ENCODE measurements at places on chromosomes 1 and 21.

GRCh38 chr1:115958866-115959265, 17.4 kb upstream of the SLC22A15 start:
- DNase-seq, result no peak

DNA sequence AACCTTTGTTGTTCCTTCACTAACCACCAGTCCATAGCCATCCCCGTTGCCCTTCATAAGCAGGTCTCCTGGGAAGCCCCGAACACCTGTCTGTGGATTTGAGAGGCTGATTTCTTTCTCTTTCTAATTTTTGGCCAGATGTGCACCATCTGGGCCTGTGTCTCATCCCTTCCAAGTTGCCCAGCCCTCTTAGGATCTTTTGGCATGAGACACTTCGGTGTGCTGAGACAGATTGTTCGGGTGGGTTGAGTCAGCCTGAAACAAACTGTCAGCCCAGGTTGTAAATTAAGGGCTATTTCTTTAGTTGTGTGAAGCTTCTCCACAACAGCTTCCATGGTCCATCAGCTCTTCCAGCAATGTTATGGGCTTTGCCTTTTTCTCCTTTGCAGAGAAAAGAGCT, 1.4 kb upstream of the DNAJC11 start:
- DNase-seq, result no peak

- DNase-seq, result no peak
Measured at GRCh38 chr1:240931031-240931430, 319.1 kb upstream of the GREM2 start.

DNA sequence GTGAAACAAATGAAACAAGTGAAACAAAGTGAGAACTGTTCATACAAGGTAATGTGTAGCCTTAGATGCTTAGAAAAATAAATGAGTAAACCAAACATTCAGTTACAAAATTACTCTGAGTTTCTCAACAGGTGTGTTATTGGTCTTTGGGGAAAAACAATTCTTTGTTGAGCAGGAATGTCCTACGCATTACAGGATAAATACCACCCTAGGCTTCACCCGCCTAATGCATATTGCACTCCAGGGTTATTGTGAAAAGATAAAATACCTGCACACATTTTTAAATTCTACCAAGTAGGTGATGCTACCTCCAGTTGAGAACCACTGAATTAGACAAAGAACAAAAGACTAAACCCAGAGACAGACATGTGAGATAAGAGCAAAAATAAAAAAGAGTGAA, 72.2 kb downstream of the ADAMTS1 start:
- no peak for DNase-seq

GRCh38 chr1:208178091-208178529, 66.1 kb downstream of the PLXNA2 start:
- DNase-seq, result no peak

DNA sequence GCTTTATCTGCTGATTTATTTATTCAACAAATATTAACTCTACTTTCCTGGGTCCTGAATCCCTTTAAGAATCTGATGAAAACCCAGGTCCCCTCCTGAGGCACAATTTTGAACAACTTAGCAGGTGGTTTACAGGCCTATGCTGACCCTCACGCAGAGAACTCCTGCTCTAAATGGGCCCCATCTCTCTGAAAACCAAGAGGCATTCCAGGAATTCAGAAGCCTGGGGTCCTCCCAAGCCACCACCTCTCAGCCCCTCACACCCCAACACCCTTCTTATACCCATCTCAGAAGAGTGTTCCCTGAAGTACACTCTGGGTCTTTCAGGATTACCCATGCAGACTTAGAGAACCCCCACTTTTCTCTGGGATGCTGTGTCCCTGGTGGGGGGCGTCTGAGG, 34.5 kb downstream of the LHX4 start:
- no peak for DNase-seq

- DNase-seq, result peak; percentile 80
Measured at GRCh38 chr21:33947451-33948095, 32.0 kb upstream of the ATP5PO start.

DNA sequence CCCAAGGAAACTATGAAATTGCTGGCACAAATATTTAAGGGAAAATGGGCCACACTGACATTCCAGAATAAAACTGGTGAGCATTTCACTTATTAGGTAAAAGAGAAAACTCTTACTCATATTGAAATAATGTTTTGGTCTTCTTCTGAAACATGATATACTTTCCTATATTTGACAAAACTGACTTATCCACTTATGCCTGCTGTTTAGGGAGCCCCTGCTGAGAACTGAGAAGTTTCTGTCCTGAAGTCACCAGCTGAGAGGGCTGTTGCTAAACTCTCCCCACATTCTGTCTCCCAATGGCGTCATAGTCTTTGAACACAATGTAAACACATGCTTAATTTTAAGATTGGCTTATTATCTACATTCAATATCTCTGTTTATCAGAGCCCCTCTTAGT, 46.8 kb upstream of the ZC3H11B start:
- DNase-seq, result no peak

GRCh38 chr1:174352883-174353608, 94.7 kb upstream of the GPR52 start:
- no peak for DNase-seq

DNA sequence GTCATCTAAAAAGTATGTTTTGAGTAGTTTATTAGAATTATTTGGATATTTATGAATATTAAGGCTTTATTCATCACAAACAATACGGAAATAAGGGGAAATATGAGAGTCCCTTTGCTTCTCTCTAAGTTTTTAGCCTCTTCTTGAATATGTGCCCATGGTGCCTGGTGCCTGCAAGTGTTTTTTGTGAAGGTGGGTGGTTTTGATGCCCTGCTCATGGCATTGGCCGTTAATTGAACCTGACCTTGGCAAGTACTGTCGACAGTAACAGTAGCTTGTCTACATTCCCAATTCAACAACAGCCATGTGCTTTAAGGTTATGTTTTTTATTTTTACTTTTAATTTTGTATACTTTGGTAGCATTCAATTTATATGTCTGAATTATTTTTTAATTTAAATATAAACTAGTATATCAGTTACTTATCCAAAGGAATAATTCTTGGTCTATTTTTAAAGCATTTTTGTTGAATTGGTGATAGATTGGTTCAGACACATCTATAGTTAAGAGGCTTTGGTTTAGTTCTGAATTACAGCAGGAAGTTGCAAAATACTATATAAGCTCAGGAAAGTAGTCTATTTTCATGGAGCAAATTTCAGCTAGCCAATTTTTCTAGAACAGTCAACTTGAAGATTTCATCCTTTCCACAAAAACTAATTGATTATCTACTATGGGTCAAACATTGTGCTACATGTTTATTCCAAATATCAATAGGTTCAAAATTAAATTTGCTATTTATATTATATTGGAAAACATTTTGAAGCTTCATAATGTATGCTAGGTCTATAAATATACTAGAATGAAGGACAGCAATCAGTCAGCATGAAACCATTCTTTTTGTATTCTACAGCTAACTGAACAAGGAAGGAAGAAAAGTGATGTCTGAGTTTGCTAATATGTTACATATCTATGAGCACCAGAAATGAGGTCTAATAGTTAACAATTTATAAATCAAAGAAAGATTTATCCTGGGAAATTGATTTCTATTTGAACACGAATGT, 184.4 kb downstream of the MRPL39 start:
- DNase-seq, result no peak

DNA sequence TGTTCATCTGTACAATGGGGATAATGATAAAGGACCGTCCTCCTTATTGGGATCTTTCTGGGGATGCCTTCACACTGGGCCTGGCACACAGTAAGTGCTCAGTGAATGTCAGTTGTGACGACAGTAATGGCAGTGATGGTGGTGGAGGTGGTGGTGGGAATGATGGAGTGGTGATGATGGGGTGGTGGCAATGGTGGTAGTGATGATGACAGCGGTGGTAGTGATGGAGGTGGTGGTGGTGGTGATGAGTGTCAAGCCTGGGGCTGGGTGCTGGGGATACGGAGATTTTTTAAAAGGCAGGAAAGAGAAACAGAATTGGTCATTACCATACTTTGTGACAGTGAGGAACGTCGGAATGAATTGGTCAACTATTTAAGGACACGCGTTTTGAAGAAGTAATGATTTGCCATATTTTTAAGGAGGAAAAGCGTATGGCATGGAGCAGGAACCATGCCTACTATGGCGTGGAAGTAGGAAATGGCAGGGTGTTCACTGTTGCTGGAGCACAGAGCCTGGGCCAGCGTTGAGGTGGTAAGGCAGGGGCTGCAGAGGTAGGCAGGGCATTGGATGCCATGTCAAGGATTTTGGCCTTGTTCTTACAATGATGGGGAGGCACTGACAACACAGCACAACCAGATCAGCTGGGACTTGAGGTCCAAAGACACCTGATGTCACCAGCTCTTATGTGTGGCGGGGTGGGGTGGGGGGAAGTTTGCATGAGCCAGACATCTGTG, 128.7 kb downstream of the ACTL8 start:
- no peak for DNase-seq

GRCh38 chr1:66333466-66334199, 200.3 kb upstream of the SGIP1 start:
- no peak for DNase-seq

DNA sequence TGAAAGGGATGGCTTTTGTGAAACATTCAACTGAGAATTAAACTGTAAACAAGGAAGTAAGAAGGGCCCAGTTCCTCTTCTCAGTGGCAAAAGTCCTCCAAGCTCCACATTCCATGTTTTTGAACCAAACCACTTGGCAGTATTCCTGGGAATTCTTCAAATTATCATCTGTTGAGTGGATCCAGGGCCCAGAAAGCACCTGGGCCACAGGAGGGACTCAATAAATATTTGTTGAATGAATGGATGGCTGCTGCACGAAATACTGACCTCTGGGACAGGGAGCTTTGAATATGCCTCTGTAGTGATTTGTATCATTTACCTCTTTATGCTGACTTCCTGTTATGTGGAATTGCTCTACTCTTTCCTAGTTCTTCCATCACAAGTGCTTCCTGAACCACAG, 4.7 kb downstream of the SLC35F3 start:
- no peak for DNase-seq

DNA sequence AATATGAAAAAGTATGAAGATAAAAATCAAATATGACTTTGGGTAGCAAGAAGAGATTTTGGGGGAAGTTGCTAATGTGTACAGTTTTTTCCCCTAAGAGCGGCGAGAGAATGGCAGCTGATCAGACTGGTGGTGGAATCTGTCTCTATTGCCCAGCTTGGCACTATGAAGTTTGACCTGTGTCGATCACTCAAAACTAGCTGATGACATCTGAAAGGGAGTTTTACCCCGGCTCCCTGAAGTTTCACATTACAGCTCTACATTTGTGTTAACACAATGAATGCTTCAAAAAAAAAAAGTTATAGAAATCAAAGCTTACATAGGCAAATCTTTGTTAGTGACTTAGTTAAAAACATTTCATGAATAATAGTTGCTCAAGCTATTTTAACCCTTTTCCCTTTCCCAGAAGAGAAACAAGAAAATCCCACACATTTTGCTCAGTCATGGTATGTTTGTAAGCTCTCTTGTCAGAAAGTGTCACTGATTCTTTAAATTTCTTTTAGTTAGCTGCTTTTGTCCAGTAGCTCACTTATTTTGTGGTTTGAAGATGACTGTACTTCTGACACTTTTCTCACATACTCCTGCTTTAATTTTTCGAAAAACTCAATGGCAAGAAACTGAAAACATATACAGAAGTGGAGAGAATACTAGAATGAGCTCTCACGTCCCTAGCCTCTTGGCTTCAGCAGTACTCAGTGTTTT, 41.3 kb downstream of the DYRK1A start:
- DNase-seq, result no peak

GRCh38 chr21:34333121-34333739, 30.6 kb upstream of the KCNE2 start:
- DNase-seq, result no peak

DNA sequence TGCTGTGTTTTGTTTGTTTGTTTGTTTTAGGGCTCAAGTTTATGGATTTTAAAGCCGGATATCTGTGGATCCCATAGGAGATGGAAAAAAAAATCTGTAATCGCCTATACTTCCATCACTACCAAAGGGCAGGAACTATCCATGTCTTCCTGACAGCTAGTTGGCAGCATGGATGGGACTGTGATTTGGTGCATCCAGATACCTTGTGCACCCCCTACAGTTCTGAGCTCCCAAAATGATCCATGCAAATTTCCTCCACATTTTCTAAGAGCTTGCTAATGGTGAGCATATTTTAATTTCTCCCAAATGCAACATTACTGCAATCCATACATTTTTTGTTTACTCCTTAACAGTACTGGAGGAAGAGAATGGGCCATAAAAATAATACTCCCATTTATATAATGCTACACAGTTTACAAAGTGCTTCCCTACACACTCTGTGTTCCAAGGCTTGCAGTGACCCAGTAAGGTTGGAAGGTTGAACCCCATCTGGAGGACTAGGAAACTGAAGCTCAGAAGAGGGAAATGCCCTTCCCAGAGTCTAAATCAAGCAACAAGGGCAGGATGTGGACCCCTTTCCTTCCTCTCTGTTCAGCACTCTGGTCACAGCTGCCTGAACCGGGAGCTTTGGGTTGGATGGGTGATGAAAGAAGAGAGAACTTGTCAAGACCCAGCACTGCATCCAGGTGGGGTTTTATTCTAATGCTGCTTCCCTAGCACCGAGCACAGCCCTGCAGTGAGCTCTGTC, 48.0 kb downstream of the CAPN8 start:
- no peak for DNase-seq

- no peak for DNase-seq
Measured at GRCh38 chr1:31326461-31326860, 29.6 kb downstream of the ZCCHC17 start.

DNA sequence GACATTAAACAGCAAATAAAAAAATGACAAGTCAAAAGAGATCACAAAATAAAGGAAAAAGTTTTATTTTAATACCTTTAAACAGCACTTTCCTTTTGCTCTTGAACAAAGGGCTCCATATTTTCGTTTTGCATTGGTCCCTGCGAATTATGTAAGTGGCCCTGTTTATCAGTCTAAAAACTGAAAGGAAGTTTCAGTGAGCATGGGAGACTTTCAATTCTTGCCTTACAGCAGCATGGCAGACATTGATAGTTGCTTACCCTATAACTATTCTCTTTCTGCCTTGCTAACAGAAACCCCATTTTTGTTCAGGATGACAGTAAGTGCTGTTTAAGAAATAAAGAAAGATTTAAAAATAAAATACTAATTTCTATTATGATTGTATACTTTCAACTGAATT, 5.2 kb upstream of the SH3GLB1 start:
- DNase-seq, result no peak

DNA sequence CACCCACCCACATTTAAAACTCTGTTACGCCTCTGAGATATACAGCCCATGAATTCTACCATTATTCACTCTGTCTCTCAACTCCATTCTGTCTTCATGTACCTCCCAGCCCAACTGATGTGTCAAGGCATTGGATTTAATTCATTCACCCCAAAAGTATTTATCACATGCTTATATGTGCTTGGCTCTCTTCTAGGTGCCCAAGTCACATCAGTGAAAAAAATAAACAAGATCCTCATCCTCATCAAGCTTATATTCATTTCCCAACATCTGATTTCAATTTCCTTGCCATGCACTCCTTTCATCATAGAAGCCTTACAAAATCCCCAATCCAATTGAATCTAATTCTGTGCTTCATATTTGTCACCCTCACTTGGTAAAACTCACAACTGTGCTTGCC, 967.6 kb downstream of the LTN1 start:
- no peak for DNase-seq
